CD4-positive, alpha-beta T cell treated with Interleukin-6 for 4 hours (primary cell): ENCODE measurements at places on chromosomes 1 and 21.

DNA sequence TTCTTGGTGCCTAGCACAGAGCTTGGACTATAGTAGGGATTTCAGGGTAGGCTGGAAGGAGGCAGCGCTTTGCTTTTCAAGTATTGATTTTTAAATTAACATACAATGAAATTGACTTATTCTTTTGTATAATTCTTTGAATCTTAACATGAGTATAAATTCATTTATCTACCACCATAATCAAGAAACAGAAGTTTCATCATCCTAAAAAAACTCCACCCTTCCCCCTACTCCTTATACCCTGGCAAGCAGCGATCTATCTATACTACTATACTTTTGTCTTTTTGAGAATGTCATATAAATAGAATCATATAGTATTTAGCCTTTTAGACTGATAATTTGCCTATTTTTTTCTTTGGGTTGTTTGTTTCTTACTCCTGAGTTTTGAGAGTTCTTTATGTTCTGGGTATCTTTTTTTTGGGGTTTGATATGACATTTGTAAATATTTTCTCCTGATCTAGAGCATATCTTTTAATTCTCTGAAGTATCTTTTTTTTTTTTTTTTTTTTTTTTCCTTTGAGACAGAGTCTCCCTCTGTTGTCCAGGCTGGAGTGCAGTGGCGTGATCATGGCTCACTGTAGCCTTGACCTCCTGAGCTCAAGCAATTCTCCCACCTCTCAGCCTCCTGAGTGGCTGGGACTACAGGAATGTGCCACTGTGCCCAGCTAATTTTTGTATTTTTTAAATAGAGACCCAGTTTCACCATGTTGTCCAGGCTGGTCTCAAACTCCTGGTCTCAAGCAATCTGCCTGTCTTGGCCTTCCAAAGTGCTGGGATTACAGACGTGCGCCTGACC is 6.4 kb downstream of the RPS6KC1 start:
- DNase-seq = no peak

DNA sequence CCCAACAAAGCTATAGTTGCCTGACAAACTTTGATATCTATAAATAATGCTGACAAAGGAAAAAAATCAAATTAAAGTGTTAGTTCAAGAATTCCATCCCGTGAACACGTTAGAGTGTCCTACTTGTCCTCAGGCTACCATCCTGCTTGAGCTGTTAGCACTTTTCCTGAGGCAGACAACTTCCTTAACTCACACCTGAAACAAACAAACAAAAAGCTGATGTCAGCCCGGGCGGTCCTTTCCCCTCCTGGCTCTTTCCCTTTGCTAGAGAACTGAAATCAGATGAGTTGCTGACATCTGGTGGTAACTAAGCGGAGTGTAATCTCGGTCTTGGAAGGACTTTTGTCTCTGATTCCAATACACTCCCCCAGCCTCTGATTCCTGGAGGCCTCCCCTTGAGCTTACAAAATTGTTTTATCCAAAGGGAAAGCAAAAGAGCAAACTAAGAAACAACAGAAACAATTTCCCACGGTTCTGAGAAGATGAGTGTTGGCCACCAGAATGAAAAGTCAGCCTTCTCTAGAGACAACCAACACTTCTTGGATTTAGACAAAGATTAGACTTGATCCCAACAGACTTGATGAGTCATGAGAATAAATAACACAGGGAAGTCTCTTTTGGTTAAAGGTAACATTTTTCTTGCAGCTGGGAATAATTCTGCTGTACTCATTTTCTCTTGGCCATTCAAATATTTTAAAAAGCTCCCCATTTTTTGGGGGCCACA is 135.4 kb downstream of the PROX1 start:
- peak; percentile 37 for DNase-seq

DNA sequence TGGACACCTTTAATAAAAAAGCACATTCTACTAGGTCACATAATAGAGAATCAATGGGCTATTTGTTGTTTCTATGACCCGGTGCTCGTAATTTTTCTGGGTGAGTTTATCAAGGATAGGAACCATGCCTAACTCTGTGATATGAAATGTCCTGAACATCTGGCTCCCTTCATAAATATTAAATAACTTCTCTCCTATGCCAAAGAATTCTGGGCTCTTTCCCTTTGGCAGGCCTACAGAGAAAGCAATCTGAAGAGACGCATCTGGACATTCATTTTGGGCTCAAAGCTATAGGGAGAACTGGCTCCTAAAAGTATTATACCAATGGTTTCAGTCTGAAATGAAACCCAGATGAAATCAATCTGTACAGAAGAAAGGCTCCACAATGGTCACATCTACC is 38.8 kb upstream of the ANGPTL7 start:
- no peak for DNase-seq

DNA sequence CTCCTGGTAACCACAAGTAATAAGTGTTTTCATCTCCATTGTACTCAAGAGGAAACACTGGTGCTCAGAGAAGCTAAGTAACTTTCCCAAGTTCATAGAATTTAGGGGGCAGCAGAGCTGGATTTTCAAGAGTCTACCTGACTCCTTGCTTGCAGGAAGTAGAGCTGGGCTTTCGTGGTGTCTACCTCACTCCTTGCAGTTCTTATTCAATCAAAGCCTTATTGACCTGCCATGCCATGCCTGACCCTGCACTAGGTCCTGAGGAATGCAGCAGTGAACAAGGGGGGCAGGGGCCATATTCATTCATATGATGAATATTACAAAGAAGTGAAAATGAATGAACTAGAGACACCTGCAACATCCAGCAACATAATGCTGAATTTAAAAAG is 93.3 kb downstream of the GLIS1 start:
- DNase-seq = no peak

GRCh38 chr1:100816049-100816448 is 78.6 kb downstream of the EXTL2 start:
- no peak for DNase-seq

- DNase-seq = no peak
These were observed 887 bp downstream of the HES2 start for GRCh38 chr1:6418668-6419396.

GRCh38 chr1:235631816-235632215 is 17.8 kb downstream of the GNG4 start:
- no peak for DNase-seq

DNA sequence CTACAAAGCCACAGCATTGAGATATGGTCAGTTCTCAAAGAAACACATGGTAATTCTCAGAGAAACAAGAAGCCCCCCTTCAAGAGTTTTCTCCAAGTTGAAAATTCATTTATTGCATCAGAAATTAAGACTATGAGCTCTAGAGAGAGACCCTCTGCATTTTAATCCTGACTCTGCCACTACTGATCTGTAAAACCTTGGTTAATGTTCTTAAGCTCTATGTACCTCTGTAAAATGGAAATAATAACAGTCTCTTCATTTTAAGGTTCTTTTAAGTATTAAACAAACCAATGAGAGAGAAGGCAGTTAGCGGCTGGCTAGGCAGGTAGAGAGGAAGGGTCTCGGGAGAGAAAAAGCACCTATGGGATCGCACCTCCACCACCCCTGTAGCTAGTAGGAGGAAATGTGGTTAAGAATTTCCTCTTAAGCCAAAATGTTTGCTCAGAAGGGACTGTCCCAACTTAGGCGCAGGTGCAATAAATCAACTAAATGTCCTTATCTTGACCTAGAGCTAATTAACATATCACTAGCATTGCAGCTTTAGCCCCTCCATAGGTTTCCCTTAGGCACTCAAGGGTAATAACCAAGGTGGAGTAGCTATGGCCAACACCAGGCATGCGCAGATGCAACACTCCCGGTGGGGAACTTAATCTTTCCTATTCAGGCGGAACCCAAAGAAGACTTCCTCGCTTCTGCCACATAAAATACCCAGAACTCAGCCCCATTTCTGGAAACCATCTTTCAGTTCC is 1685.4 kb downstream of the MRPL39 start:
- no peak for DNase-seq

- no peak for DNase-seq
These were observed 121.2 kb downstream of the SPSB1 start for GRCh38 chr1:9413877-9414213.

- no peak for DNase-seq
These were observed 46.1 kb upstream of the FMO2 start for GRCh38 chr1:171138980-171139379.

GRCh38 chr1:231404318-231404717 is 17.8 kb downstream of the EGLN1 start:
- DNase-seq = no peak

DNA sequence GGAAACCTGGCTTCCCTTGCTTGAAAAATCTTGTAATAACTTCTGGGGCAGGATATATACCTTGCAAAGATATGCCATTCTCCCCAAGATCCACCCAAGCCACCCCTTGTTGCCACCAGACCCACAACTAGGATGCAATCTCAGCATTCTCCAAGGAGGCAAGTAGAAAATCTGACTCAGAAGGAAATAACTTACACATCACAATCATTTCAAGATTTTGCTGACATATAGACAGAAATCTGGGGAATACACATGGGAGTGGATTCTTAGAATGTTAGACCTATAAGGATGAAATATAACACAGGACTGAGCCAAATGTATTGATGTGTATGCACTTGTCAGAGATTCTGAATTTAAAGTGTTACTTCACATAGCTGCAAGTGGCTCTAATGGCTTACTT is 14.8 kb upstream of the ZDHHC18 start:
- DNase-seq = no peak

GRCh38 chr1:183911285-183911684 is 106.4 kb downstream of the RGL1 start:
- no peak for DNase-seq

DNA sequence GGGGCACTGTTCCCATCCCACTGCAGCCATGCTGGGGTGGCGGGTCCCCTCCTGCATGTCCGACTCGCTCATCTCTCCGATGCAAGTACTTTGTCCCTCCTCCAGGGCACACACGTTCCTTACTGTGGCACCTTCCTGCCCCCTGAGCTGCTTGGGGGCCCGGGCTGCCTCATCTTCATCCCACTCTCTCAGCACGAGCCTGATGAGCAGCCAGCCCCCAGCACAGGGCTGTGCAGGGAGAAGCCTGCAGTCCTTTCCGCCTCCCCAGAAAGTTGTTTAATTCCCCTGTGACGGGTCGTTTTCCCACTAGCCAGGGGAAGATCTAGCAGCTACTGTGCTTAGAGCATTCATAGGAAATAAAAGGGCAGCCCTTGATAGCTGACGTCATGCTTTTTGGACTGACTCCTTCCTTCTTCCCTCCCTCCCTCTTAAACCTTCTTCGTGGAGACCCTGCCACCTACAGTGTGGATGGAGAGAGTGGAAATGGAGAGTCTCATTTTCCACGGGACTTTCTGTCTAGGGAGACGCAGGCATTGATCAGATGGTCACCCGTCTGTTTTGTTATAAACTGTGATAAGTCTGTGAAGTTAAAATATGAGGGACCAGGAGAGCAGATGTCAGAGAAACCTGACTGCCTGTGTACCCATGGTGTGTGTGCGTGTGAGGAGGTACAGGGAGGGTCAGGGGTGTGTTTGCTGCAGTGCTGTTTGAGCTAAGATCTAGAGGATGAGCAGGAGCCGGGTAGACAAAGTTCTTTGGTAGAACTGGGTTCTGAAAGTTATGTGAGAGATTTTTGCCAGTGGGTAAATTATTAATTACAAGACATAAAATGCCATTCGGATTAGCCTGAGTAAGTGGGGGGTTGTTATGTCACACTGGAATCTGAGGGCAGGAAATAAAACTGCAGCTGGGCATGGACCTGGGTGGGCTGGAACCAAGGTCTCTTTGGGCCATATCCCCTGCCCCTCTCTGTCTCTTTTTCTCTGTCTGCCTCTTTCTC is 34.3 kb downstream of the GPR137B start:
- DNase-seq = no peak

- DNase-seq = no peak
These were observed 170.5 kb downstream of the FOXD2 start for GRCh38 chr1:47608296-47608875.

DNA sequence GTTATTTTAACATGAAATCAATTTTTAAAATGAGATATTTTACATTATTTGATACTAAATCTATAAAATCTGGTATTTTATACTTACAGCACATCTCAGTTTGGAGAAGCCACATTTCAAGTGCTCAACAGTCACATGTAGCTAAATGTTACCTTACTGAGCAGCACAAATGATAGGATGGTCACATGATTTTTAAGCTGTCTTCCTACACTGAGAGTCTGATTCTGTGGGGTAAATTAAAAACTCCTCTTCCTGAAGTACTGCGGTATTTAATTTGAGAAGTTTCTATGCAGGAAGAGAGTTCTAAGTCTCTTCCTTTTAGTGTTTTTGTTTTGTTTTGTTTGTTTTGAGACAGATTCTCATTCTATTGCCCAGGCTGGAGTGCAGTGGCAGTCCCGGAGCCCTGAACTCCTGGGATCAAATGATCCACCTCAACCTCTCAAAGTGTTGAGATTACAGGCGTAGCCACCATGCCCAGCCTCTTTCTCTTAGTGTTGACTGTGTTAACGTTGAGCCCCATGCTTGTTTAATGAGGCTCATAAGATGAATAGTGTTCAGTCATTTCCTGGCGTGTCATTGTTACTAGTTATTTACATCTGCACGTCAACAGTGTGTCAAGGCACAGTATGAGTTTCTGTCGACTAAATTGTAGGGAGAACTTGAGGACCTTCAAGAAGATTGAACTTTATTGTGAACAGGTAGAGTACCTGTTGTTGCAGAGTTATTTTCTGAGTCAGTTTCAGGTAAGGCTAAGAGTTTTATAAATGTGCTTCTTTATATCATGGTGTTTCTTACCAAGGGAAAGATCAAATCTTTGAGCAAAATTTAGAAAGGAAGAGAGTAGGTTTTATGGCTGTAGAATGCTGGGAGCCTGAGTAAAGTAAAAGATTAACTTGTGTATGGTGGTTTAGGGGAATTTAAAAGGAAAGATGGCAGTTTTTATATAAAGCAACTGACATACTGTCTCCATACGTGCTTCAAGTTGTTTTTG is 3.3 kb downstream of the CNST start:
- DNase-seq = peak; percentile 40

DNA sequence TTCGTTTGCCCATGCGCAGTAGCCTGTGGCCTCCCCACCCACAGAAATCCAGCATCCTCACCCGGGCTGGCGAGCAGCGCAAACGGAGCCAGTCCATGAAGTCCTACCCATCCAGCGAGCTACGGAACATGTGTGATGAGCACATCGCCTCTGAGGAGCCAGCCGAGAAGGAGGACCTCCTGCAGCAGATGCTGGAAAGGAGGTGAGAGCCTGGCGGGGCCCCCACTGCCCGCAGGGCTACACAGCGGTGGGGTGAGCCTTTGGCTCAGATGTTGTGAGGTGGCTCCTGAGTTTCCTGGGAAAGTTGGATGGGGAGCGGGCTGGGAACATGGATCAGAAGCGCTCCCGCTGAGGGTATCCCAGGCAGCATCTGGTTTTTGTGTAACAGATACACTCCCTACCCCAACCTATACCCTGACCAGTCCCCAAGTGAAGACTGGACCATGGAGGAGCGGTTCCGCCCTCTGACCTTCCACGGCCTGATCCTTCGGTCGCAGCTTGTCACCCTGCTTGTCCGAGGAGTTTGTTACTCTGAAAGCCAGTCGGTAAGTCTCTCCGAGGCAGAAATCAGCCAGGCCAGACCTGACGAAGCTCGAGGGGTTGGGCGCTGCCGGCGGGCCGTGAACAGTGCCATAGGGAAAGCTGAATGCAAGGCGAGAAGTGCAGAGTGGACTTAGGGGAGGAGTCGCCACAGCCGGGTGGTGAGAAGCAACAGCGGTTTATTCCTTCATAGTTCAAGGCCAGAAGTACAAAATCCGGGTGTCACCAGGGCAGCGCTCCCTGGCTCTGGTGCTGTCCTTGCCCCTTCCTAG is 10.4 kb downstream of the NPPA start:
- DNase-seq = no peak
